ENCODE measurements at places on chromosomes 16 and 17.

- no peak for DNase-seq
These were observed 7.6 kb downstream of the GPR142 start for GRCh38 chr17:74374858-74375257.

- no peak for DNase-seq
These were observed 787 bp upstream of the CCL3L1 start for GRCh38 chr17:36197387-36197703.

DNA sequence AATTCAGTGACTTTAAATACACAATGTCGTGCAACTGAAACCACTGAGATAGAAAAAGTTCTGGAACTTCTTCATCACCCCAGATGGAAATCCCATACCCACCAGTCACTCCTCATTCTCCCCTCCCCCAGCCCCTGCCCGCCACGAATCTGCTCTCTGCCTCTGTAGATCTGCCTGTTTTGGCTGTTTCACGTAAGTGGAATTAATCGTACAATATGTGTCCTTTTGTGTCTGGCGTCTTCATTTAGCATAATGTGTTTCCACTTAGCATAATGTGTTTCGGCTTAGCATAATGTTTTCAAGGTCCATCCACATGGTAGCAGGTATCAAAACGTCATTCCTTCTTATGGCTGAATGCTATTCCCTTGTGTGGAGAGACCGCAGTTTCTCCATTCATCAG lies 3.5 kb upstream of the SPPL2C start:
- DNase-seq: no peak

- no peak for DNase-seq
These were observed 569.8 kb upstream of the ZFHX3 start for GRCh38 chr16:73617738-73618137.

DNA sequence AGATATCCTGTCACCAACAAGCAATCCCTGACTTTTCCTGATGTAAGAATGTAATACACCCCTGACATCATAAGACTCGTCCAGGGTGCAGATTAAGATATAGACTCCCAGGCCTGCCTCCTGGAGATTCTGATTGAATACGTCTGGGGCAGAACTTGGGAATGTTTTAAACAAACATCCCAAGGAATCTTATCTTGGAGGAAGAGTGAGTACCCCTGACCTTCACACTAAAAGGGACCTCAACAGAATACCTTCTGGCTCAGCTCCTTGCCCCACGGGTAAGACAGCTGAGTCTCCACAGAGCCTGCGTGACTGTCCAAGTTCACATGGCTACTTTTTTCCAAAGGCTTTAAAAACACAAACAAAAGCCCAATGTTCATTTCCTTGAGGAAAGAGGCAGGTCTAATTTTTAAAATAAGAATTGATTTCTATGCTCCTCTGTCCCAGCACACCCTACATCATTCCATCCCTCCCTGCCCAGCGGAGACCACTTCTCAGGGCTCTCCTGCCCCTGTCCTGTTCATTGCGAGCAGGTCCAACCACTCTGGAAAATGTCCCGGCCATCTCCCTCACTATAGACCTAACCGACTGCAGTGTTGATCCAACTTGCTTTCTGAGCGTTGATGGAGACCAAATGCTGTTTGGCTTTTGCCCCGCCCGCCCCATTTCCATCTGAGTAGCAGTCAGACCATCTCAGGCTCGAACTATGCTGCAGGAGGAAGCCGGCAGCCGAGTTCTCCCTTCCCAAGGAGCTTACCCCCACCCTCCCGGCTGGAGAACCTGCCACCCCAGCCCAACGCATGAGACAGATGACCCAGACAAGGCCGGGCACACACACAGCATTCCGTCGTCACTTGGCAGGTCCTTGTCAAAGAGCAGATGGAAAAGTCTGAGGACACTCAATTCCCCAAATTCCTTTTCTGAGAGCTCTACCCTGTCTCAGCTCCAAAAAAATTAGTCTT lies 44.1 kb upstream of the MYH10 start:
- no peak for DNase-seq

- DNase-seq: no peak
These were observed 43.5 kb downstream of the PEMT start for GRCh38 chr17:17548044-17548443.

DNA sequence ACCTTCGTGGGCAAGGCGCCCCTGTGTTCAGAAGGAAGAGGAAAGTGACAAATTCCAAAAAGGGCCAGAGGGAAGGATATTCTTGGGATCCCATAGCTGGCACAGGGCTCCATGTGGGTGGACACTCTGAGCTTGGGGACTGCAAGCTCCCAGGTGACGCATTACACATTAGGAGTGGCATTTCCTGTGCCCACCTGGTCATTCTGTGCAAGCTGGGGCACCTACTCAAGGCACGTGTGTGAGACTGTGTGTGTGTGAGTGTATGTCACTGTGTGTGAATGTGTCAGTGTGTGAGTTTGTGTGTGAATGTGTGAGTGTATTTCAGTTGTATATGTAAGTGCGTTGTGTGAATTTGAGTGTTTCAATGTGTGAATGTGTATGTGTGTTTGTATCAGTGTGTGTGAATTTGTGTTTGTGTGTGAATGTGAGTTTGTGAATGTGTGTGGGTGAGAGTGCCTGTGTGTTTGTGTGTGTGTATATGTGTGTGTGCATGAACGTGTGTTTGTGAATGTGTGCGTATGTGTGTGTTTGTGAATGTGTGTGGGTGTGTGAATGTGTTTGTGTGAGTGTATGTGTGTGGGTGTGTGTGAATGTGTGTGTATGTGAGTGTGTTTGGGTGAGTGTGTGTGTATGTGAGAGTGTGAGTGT lies 1.6 kb upstream of the CD300A start:
- no peak for DNase-seq

GRCh38 chr17:5011928-5012327 lies 14.2 kb downstream of the KIF1C start:
- DNase-seq: no peak

DNA sequence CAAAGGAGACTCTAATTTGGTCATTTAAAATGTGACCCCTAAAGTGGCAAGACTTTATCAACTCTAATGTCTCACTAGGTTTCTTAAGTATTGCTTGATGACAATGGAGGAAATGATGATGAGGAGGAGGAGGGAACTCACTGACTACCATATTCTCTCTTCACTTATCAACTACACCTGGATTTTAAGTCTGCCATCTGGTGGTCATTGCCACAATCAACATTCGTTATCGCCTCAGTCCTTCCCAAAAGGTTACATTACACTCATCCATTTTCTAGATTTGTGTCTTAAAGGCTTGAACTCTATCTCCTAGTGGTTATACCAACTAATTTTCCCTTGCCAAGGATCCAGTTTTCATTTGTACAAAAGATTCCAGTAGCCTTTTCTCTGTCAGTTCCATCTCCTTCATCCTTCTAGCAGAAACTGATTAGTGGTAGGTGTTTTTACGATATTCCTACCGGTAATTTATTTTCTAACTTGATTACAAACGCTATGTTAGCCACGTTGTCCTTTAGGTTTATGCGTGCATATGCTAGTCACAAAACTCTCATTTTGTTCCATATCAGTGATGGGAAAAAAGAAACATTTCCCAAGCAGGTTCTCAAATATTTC lies 114.6 kb upstream of the NOG start:
- no peak for DNase-seq

DNA sequence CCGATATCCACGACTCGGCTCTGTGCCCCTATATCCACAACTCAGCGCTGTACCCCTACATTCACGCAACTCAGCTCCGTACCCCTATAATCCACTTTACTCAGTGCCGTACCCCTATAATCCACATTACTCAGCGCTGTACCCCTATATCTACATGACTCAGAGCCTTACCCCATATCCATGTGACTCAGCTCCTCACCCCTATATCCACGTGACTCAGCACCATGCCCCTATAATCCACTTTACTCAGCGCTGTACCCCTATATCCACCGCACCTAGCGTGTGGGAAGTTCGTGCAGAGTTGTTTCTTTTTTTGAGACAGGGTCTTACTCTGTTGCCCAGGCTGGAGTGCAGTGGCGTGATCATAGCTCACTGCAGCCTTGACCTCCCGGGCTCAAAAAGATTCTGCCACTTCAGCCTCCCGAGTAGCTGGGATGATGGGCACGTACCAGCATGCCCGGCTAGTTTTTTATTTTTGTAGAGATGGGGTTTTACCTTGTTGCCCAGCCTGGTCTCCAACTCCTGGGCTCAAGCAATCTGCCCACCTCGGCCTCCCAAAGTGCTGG lies 17.4 kb downstream of the CYB5D2 start:
- no peak for DNase-seq

GRCh38 chr16:381012-381788 lies 578 bp downstream of the PGAP6 start:
- DNase-seq: no peak

- no peak for DNase-seq
These were observed 4.4 kb downstream of the TRAP1 start for GRCh38 chr16:3712861-3713372.
